ENCODE measurements at places on chromosomes 3 and 15.
A peak's percentile ranks its signal among the peaks of the same experiment; 100 is the strongest.

GRCh38 chr15:69939513-69940440, 157.9 kb downstream of the TLE3 start:
- DNase-seq = no peak

- DNase-seq = no peak
Measured at GRCh38 chr15:59283717-59284391, 77.2 kb downstream of the LDHAL6B start.

DNA sequence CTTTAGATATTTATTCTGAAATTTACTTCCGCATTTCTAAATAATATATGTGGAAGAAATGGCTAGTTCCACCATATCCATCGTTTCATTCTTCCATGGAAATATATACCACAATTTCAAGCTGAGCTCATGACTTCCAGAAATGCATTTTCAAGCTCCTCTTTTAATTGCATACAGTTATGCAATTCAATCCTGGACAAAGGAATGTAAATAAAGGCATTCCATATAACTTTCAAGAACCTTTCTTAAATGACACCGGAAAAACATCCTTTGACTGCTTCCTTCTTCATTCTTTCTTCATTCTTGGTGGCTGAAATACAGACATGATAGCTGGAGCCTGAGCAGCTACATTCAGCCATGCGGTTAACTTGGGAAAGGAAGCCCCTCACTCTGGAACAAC, 185.2 kb upstream of the GADL1 start:
- no peak for DNase-seq

GRCh38 chr3:193946945-193947344, 189.0 kb upstream of the HES1 start:
- no peak for DNase-seq

GRCh38 chr3:100158918-100159330, 44.6 kb upstream of the FILIP1L start:
- no peak for DNase-seq

- no peak for DNase-seq
Measured at GRCh38 chr3:193640728-193641439, 47.9 kb downstream of the OPA1 start.

GRCh38 chr3:127170814-127171213, 22.1 kb upstream of the PRR23E start:
- DNase-seq = peak; percentile 37

DNA sequence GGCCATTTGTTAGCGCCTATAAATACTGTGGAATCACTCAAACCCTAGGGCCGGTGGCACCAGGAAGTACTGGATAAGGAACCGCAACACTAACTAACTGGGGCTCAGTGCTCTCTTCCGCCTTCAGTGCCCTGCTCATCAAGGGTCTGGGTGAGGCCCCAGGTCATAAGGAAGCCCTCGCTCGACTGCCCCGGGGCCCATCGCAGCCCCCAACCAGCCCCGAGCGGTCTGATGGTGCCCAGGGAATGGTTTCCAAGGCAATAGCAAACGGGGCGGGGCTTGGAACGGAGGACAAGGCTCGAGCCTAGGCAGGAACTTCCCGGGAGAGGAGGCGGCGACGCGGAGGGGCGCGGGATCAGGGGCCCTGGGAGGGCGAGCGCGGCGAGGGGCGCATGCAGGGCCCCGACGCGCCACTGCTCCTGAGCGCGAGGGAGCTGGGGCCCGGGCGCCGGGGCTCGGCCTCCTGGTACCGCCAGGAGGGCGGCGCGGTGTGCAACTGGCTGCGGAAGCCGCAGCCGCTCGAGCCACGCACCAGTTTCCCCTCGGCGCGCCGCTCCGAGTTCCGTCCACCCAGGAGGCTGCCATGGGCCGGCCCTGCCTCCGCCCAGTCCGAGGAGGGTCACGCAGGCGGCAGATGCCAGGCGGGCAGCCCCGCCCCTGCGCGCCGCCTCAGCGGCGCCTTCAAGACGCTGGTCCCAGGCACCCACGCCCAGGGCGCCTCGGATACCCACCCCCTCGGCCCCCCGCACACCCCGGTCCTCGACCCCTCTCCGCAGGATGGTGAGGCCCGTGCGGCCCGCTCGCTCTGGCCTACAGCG, at the start of gene TTLL3:
Gene TTLL3 (plus strand): TSS at position 648 of the 818 bp plus-strand sequence. CDS start 400 bp downstream, outside the sequence.
- DNase-seq = peak; percentile 13

DNA sequence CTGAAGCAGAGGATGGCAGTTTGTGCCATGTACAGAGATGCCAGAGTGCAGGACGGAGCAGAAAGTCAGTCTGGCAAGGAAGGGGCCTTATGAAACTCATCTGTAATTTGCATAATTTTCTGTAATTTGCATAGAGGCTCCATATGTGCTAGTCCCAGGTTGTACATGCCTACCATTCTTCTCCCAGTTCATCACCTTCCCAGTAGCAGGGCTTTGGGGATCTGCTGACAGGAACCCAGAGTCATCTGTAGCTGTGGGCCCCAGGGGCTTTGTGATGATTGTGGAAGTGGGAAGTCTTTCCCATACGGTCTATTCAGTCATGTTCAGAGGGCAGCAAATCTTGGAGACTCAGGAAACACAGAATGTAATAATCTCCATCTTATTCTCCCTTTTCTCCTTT, 42.4 kb upstream of the SIAH2 start:
- DNase-seq = no peak

DNA sequence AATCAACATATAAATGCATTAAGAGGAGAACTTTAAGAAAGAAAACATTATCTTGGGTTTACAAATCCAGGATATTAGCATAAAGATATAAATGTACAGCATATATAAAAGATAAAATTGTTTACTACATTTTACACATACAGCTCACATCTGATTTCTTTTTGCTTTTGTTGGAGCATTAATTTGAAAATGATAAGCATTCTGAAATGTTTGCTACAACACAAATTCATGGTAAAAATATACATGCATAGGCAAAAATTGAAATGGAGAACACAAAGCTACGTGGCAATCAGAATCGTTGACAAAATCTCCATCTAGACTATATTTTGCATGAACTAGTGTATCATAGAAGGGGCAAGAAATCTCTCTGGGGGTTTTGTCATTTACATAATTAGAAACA, 159.1 kb downstream of the TIGIT start:
- no peak for DNase-seq

- DNase-seq = no peak
Measured at GRCh38 chr3:184593220-184593927, 31.8 kb downstream of the EPHB3 start.

DNA sequence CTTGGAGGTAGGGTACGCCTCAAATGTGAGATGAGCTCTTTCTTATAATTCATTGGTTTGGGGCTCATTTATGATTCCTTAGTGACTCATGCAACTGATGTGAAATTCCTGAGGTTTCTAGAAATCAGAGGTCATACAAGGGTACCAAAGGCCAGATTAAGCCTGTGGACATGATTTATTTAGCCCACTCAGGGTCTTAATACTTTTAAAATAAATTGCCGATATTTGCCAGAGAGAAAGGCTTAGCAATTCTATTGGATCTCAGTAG, 289.0 kb downstream of the NEK10 start:
- no peak for DNase-seq

DNA sequence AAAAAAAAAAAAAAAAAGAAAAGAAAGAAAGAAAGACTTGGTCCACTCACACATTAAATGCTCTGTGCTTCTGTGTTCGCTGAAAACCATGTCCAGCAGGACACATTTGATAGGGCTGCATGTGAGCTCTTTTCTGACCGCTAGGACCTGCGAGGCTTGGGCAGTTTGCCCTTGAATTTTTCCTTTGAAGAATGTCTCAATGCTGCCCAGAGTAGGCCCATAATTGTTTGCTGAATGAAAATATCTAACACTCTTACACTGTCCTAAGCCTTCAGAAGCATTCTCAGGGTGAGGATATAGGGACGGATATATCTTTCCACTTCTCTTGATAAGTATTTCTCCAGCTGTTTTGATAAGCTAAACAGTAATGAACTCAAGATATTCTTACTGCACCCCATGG, 6.0 kb downstream of the KIF9 start:
- DNase-seq = no peak

GRCh38 chr3:139721370-139721769, 43.6 kb upstream of the NMNAT3 start:
- DNase-seq = no peak

DNA sequence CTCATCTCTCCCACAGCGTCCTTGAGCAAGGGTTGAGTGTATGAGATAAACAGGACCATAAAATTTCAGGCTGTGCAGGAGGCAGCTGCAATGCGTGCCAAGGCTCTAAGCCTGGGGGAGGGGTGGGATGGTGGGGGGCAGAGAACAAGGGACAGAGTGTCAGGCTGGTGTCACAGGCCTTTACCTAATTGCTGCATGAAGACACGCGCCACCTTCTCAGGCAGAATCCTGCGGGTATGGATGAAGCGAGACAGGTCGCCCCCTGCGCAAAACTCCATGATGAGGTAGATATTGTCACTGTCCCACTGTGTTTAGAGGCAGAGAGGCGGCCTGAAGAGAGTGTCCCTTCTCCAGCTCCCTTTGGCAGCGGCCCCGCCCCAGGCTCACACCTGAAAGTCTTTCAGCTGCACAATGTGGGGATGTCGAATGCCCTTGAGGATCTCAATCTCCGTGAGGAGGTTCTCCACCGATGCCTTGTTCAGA, 1.0 kb downstream of the ULK3 start:
- no peak for DNase-seq

DNA sequence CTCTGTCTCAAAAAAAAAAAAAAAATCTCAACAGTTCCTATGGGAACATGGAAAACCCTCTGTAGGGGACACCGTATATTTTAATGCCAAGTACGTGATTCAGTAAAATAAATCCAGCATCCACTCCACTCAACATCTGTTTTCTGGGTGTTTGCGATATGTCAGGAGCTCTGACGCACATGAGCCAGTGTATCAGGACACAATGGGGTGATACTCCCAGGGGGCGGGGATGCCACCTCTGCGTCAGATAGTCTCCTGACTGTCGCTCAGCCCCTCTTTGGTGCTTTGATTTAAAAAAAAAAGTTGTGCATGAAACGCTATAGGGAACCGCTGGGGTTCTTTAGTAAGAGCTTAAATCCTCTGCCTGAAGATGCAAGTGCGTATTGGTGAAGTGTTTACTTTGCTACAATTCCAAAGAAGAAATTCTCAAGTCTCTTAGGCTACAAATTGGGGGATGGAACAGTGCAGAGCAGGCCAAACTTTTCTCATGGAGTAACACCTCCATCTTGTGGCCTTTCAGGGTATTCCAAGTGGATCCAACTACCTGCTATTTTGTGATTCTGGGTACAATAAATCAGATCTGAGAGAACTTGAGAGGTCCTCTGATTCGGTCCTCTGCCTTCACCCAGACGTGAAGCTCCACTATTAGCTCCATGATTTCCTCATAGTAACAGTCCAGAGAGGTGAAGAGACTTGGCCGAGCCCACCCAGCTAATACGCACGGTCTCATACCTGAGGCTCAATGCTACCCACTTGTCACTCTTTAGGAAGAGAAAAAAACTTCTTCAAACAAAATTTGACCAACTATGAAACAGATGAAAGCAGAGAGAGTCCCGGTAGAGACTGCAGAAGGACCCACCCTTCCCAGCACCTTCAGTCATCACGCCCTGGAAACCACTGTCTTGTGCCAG, 9.3 kb upstream of the NR2E3 start:
- DNase-seq = peak; percentile 43

- no peak for DNase-seq
Measured at GRCh38 chr3:144638009-144638408, 666.4 kb downstream of the DIPK2A start.
